Suprapubic skin (tissue), 4 donors: ENCODE measurements at places on chromosomes 7 and 10.
A peak's percentile ranks its signal among the peaks of the same experiment; 100 is the strongest.

GRCh38 chr7:7895004-7895650 is 73.5 kb upstream of the GLCCI1 start:
- no peak for DNase-seq

DNA sequence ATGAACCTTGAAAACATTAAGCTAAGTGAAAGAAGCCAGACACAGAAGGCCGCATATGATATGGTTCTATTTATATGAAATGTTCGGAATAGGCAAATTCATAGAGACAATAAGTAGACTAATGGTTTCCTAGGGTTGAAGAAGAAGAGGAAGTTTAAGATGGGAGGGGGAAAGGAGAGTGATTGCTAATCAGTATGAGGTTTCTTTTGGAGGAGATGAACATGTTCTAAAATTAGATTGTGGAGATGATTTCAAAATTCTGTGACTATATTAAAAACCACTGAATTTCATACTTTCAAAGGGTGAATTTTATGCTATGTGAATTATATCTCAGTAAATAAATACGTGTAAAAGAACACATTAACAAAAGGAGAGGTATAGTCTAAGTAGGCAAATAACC is 176.4 kb upstream of the HPS1 start:
- DNase-seq, result no peak

DNA sequence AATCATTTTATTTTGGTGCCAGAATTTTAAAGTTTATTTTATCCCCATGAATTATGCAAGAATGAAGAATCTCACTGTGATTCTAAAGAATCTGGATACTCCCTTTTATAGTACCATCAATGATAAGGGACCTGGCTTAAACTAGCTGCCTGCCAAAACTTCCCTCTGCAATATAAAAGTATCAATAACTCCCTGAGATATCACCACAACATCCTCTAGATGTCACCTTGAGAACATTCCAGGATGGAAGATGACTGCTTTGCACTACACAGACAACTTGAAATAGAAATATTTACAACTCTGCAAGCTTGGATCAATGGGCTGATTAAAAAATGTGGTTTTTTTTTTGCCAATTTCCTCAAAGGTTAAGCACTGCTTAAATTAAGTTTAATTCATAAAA is 142.1 kb downstream of the SLC25A13 start:
- no peak for DNase-seq

DNA sequence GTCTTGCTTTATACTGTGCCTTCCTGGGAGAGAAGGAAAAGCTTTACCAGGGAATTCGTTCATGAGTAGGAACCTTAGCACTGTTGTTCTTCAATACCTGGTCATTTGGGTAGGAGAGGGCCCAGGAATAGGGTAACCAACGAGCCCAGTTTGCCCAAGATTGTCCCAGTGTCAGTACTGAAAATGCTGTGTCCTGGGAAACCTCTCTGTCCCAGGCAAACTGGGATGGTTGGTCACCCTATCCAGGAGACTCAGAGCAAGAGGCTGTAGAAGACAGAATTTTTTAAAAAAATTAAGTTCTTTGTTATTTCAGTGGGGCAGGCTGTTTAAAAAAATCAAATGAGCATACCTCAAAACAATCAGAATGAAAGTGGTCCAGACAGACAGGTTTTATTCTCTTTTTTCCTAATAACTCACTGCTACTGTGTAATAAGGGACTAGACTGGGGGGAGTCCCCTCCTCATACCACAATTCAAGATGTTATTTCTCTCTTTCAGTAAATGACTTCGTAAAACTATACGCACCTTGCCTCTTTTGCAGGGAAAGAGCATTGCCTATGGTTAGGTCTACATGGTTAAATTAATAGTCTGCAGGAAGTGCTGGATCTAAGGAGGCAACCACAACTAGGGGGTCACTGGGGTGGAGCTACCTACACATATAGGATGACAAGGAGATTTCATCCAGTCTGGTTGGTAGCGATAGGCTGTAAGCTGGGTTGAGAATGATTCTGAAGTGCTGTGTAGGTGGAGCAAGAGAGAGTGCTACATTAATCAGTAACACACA is 41.1 kb upstream of the FAM133B start:
- no peak for DNase-seq

DNA sequence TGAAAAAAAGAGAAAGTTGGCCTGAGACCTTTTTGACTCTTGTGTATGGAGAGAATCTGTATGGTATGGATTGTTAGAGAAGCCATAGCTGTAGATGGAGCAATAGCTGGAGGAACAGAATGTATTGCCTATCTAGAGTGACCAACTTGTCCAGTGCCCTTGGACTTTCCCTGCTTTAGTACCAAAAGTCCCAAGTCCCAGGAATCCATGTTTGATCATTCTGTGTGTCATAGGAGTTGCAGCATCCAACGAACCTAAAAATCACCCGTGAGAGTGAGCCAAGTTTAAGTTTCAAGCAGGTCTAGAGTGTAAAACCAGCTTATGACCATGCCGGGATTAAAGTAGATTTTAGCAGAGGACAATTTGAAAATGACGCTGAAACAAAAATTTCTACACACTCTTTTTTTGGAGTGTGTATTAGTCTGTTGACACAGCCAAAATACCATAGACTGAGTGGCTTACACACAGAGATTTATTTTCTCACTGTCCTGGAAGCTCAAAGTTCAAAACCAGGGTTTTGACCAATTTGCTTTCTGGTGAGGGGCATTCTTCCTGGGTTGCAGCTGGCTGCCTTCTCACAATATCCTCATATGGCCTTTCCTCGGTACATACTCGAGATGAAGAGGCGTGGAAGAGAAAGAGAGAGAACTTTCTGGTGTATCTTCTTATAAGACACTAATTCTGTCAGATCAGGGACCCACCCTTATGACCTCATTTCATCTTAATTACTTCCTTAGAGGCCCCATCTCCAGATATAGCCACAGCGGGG is 36.9 kb upstream of the ZNF518A start:
- no peak for DNase-seq

- no peak for DNase-seq
Observed at GRCh38 chr7:29035044-29035740, 77.1 kb upstream of the TRIL start.

DNA sequence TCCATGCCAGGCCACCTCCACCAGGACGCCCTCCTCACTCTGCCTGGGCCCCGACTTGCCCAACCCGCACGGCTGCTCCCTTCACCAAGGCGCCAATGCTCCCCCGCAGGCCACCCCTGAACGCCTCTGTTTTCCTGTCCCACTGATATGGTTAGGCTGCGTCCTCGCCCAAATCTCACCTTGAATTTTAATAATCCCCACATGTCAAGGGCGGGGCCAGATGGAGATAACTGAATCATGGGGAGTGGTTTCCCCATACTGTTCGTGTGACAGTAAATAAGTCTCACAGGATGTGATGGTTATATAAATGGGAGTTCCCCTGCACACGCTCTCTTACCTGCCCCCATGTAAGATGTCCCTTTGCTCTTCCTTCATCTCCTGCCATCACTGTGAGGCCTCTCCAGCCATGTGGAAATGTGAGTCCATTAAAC is 29.8 kb downstream of the RSU1 start:
- no peak for DNase-seq

- peak; percentile 88 for DNase-seq
Observed at GRCh38 chr10:62582804-62583208, 208.6 kb downstream of the ZNF365 start.

- no peak for DNase-seq
Observed at GRCh38 chr10:62511238-62511637, 137.1 kb downstream of the ZNF365 start.

DNA sequence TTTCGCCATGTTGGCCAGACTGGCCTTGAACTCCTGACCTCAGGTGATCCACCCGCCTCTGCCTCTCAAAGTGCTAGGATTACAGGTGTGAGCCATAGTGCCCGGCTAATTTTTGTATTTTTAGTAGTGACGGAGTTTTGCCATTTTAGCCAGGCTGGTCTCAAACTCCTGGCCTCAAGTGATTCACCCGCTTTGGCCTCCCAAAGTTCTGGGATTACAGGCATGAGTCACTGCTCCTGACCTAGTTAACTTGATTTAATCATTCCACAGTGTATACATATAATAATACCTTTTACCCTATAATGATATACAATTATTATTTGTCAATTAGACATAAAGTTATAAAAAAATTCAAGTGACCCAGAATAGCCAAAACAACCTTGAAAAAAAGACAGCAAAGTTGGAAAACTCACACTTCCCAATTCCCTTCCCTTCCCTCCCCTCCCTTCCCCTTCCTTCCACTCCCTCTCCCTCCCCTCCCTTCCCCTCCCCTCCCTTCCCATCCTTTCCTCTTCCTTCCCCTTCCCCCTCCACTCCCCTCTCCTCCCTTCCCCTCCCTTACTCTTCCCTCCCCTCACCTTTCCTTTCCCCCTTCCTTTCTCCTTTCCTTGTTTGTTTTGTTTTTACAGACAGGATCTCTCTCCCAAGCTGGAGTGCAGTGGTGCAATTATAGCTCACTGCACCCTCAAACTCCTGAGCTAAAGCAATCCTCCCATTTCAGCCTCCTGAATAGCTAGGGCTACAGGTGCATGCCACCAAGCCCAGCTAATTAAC is 14.8 kb upstream of the ZMIZ2 start:
- no peak for DNase-seq

GRCh38 chr7:34487391-34488115 is 170.5 kb upstream of the NPSR1 start:
- DNase-seq, result no peak

DNA sequence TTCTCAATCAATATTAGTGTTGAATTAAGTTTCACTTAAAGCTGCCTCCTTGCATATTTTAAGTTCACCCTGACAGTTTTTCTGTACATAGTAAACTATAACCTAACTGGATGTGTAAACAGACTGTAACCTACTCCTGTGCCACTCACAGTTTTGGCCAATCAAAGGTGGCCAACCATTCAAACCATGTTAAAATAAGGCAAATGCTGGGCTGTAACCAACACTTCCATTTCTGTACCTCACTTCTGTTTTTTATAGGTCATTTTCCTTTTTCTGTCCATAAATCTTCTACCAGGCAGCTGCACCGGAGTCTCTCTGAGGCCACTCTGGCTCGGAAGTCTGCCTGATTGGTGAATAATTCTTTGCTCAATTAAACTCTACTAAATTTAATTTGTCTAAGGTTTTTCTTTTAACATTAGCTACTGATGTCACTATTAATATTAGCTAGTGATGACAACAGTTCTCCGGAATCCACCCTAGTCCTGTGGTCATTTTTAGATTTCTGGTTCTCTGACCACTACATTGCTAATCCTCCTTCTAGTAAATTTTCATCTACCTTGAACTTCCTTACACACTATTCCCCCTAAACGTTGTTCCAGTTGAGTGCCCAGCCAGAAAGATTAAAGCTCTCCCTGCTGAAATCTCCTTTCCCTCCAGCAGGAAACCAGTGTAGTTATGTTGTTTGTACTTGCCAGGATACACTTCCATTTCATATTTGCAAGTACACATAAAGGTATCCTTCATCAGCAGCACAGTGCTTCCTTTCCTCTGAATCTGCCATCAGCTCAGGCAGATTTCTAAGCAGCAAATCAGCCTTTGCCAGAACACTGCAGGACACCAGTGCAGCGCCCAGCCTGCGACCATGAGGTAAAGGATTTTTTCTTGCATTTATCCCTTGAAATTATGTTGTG is 18.6 kb upstream of the IFIT2 start:
- DNase-seq, result no peak

DNA sequence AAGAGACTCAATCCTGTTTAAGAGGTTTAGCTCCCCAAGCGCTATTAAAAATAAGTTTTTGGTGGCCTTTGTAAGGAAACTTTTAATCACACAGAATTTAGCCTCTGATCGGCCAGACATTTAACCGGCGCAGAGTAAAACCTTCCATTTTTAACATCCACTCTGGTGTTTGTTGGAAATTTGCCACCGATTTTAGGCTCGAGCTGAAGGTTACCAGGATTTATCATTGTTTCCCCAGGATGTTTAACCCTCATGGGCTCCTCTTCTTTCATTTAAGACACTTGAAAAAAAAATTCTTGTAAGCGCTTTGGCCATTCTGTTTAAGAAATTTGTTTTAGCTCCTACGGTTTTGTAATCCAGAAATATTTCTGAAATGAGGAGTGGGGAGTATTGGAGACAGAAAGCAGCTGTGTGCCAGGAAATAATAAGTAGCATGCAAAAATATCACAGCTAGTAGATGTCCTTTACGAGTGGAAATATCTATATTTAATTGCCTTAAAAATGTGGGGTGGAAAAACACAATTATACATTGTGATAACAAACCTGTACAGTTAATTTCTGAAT is 3.4 kb downstream of the NEUROD6 start:
- DNase-seq, result no peak

GRCh38 chr7:79528421-79528820 is 75.0 kb upstream of the MAGI2 start:
- DNase-seq, result no peak
